Activated effector memory CD4-positive, alpha-beta T cell treated with Interleukin-2 at 50 U/mL for 16 hours (primary cell): ENCODE measurements at places on chromosomes 3 and 15.

GRCh38 chr3:65854606-65855304 lies 184.0 kb downstream of the MAGI1 start:
- no peak for DNase-seq

DNA sequence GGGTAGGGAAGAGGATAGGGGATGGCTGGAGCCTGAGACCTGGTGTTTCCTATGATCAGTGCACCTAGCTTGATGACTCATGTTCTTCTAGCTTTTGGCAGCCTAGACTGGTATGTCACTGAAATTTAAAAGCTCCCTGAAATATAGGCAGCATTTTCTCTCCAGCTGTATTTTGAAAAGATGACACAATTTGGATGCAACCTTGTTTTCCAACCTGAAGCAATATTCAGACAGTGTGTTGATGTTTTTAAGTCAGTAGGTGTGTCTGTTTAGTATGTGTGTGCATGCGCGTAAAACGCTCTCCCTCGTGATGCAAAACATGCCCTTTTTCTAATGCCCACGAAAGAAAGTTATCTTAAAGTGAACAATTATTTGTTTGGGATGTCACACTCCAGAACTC lies 58.5 kb downstream of the RPL22L1 start:
- DNase-seq, result no peak

DNA sequence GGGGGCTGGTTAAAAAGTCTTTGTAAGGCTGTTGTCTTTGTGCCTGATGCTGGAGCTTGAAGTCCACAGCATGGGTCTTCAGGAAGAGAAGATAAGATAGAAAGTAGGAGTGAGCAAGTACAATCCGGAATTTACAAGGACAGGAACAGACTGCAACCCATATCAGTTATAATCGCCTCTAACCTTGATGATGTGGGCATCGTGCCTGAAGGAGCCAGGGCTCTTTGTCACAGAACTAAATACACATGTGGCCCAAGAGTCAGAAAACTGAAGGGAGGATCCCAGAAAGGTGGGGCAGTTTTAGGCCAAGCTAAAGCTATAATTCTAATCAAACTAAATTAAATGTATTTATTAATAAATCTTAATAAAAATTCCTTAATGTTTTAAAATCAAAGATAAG lies 132.2 kb downstream of the TMCO5A start:
- DNase-seq, result no peak

DNA sequence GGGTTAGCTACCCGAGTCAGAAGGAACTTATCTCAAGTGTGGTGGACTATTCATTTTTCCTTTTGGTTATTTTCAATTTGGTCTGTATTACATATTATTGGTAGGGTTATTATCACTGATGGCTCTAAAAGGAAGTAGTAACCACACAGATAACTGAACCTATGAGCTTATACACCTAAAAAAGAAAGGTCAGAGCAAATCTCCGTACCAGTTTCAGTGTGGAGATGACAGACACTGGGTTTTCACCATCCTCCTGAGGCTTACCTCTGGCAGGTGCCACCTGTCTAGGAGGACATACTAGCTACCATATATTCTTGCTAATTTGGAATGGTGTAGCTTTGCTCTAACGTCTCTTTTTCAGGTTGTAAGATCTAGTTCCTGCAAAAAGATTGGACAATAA lies 10.2 kb downstream of the GAP43 start:
- no peak for DNase-seq

GRCh38 chr3:121809249-121809648 lies 25.6 kb downstream of the IQCB1 start:
- no peak for DNase-seq

GRCh38 chr15:31378363-31378903 lies 51.8 kb downstream of the KLF13 start:
- no peak for DNase-seq

DNA sequence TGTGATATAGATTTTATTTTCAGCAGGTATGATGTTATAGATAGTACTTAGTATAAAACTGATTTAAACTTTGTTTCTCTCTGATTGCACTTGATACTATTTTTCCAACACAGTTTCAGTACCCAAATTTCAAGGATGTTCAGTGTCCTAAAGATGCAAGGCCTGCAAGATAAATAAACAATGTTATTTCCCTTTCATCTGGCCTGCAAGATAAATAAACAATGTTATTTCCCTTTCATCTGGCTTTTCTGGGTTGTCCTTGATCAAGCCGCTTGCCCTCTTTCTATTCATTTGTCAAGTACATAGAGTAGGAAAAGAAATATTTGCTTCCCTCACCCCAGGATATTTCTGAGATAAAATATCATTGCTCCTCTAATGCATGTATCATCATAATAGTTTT lies 571.0 kb downstream of the FGF12 start:
- no peak for DNase-seq

- DNase-seq, result no peak
Observed at GRCh38 chr3:129942296-129942695, 32.2 kb upstream of the TRH start.

DNA sequence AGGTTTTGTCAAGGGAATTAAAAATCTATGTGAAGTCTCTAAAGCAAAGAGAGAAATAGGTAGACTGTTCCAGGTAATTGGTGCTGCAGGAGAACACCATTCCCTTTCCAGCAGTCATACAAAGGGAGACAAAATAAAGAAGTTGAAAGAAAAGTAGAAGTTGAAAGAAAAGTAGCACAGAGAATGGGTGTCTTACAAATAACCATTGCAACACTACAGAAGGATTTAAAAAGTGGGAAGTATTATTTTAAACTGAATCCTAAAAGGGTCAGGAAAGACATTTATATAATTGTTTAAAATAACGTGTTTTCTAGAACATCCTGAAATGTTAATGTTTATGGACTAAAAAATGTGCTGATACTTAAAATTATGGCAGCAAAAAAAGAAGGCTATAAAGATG lies 223.8 kb downstream of the RSRC1 start:
- DNase-seq, result no peak

GRCh38 chr15:97858296-97858695 lies 102.2 kb upstream of the ARRDC4 start:
- DNase-seq, result no peak

DNA sequence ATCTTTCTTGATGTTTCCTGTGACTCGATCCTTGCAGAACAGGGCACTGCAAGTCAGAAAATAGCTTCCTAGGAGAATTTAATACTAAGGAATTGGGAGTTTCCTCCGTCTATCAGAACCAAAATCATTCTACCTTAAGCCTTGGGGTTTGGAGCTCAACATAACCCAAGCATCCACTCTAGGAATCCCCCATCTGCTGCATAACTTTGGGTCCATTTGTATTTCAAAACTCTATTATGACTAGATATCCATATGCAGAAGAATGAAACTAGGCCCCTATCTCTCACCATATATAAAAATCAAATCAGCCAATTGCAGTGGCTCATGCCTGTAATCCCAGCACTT lies 61.7 kb upstream of the AKAP13 start:
- DNase-seq, result no peak

GRCh38 chr3:151085889-151086483 lies 522 bp downstream of the MED12L start:
- no peak for DNase-seq

DNA sequence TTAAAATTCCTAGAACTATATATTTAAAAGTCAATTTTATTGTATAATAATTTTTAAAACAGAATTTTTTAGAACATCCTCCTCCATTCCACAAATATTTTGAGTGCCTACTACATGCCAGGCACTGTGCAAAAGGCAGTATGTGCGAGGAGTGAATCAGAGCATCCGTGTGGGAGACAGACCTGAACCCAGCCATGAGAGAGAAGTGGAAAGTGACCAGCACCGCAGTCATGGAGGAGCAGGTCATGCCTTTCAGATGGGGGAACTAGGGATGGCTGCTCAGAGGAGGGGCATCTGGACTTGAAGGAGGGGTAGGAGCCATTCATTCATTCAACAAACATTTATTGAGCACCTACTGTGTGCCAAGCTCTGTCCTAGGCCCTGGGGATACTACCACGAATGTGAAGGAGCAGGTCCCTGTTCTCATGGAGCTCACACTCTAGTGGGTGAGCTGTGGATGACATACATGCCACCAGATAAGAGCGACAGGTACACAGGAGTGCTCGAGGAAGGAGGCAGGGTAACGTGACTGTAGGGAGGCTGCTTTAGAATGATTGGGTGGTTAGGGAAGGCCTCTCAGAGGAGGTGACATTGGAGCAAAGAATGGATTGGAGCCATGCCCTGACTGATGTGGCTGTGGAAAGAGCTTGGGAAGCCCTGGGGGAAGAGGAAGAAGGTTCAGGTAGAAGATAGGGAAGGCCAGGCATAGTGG lies 3.1 kb upstream of the CHRNA3 start:
- DNase-seq, result no peak
